Stimulated activated CD8-positive, alpha-beta memory T cell treated with anti-CD3 and anti-CD28 coated beads, Interleukin-4, amount 100 ng/mL, for 24 hours (primary cell): ENCODE measurements at places on chromosomes 1 and 21.

GRCh38 chr1:91440847-91441246 lies 36.2 kb upstream of the HFM1 start:
- no peak for DNase-seq

- no peak for DNase-seq
Observed at GRCh38 chr21:36557316-36557715, 77.4 kb upstream of the CLDN14 start.

DNA sequence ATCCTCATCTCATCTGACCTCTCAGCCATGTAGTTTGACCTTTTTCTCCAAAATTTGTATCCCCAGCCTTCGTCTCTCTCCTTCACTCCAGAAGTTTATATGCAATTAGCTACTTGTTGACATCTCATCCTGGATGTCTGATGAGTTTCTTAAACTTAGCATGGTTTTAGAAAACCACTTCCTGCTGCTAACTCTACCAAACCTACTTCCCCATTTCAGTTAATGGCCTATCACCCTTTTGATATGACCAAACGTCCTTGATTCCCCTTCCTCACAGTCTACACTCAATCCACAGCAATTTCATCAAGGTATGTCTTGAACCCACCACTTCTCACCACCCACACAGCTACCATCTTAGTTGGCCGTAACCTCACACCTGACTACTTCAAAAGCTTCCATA lies 121.9 kb downstream of the LRRC40 start:
- DNase-seq: no peak

DNA sequence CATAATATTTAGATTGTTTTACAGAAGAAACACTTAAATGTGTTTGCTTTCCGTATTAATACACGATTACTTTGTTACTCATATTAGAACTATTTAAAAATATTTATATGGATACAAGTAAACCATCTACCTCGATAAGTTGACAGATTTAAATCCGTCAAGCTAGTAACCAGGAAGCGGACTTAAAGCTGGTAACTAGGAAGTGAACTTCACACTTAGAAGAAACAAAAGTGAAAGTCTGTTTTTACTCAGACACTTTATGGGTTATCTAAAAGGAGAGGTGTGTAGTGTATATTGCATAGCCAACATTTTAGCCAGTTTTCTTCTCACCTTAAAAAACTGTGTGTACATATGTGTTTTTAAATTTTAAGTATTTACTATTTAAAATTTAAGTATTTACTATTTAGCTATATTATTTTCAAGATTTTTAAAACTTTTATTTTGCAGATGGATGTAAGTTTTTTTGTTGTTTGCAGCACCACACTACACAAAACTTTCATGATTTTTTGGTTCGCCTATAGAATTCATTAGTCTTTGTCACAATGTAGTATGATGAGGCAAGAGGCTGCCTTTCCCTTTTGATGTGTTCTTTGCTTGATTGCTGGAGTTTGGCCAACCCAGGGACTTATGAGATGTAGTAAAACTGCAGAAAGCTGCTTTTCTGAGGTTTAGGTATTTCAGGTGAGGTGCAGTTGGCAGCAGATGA lies 2.7 kb downstream of the USP25 start:
- no peak for DNase-seq

GRCh38 chr1:201561195-201561564 lies 22.3 kb downstream of the NAV1 start:
- DNase-seq: no peak

- no peak for DNase-seq
Observed at GRCh38 chr21:35861661-35862060, 198.7 kb downstream of the SETD4 start.

GRCh38 chr1:190193508-190194115 lies 284.1 kb downstream of the BRINP3 start:
- DNase-seq: no peak

- no peak for DNase-seq
Observed at GRCh38 chr1:26827106-26827604, 667 bp downstream of the ZDHHC18 start.

GRCh38 chr1:202754293-202754692 lies 44.0 kb upstream of the SYT2 start:
- no peak for DNase-seq

DNA sequence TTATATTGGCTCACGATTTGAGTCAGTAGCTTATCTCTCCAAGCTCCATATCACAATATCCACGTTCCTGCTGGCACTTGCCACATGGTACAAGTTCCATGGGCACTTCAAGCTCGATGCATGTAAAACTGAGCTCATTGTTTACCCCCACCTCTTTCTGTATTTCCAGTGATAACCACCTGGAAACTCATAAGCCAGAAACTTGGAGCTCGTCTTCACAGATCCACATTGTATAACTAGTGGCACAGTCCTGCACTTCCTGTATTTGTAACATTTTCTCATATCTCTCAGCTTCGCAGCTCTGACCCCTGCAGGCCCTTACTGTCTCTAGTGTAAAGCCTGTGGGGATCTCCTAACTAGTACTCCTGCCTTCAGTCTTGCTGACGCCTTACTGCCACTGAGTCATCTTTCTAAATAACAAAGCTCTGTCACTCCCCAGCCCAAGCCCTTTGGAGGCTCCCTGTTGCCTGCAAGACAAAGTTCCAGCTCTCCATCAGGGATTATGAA lies 6.5 kb upstream of the C2CD4D start:
- DNase-seq: no peak

GRCh38 chr1:184502161-184502560 lies 115.3 kb downstream of the C1orf21 start:
- no peak for DNase-seq

DNA sequence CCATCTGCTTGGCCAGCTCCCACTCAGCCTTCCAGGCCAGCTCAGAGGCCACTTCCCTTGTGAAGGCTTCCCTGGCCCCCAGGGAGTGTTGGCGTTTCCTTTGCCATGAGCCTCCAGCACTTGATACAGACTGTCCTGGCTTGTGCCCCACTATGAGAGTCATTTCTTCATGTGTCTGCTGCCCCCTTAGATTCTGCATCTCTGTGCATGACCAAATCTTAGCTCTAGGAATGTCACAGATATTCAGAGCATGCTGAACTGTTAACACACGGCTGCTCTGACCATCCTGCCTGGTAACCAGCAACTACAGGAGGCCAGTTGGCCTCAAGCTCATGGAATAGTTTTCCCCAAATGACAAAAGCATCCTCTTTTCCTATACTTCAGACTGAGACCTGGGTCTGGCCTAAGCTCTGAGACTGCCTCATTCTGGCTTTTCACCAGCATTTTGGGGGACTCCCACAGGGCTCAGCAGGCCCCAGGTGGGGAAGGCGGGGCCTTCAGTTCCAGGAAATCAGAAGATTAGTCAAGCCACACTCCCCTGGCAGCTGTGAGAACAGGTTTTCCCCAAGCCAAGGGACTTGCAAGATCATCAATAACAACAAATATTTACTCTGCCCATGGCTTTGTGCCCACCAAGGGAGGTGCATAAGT lies 182.6 kb upstream of the EDN2 start:
- DNase-seq: peak; percentile 52

DNA sequence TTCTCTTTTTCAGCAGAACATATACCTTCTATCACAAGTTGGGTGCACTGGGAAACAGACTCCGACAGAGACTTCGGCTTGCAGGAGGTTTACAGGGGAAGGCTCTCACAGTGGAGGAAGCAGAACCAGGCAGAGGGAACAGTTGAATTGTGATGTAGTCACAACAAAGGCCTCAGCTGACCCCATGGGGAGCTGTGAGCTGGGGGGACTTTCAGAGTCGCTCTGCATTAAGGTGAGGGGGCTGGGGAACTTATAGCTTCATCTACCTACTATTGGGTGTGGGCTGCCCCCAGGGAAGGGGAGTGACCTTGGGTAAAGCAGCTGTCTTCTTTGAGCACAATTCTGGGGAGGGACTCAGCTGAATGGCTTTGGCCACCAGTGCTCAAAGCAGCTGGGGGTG lies 94.9 kb upstream of the POU3F1 start:
- no peak for DNase-seq
